ENCODE measurements at places on chromosomes 7 and 10. TPM values are rescaled to one million over a fixed set of nuclear protein-coding genes. Genes with fewer than 3 reads are reported as not detected.

The PON1 gene
- not detected for polyA plus RNA-seq

GRCh38 chr10:129836253-129836652 lies 127.8 kb downstream of the EBF3 start:
- no peak for DNase-seq
- no peaks in the 10 kb centered on the region for H3K36me3 ChIP-seq
- H3K27ac ChIP-seq, result no peak overlapping the region
- no peak overlapping the region for H3K4me3 ChIP-seq
- no peaks in the 10 kb centered on the region for H3K27me3 ChIP-seq
- H3K4me1 ChIP-seq, result no peaks in the 10 kb centered on the region

The NUTM2B gene
- not detected for polyA plus RNA-seq

The SCIN gene
- polyA plus RNA-seq, result not detected

The TWIST1 gene
- not detected for polyA plus RNA-seq

The POM121L12 gene
- not detected for polyA plus RNA-seq

GRCh38 chr10:61882621-61883370 lies 18.7 kb upstream of the ARID5B start:
- H3K4me3 ChIP-seq, result no peak overlapping the region
- no peak for DNase-seq
- no peaks in the 10 kb centered on the region for H3K36me3 ChIP-seq
- H3K27ac ChIP-seq, result no peak overlapping the region
- no peaks in the 10 kb centered on the region for H3K4me1 ChIP-seq
- H3K27me3 ChIP-seq, result no peaks in the 10 kb centered on the region

DNA sequence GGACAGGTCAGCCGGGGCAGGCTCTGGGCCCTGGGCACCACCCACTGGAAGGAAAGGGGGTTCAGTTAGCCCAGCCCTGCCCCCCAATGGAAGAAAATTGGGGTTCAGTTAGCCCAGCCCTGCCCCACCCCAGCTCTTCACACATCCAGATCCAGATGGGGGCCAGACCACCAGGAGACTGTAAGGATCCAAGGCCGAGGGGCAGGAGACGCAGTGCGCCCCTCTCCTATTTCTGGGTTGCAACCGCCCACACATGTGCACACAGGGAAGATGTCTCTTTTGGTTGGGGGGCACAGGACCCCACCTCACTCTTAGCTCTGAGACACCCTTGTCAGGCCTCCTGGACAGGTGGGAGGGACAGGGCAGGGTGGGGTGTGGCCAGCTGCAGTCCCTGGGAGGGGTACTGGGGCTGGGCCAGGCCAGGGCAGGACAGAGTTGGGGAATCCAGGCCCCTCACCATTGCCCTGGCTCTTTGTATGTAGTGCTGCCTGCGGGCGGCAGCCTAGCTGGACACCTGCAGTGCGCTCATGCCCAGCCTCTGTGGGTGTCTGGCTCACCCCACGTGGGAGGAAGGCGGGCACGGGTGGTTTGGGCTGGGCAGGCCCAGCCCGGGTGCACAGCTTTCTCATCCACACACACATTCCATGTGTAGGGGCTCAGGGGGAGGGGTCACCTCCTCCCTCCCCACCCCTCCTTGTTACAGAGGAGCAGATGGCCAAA lies 141.2 kb downstream of the LHPP start:
- H3K4me1 ChIP-seq, result no peaks in the 10 kb centered on the region
- no peak overlapping the region for H3K27ac ChIP-seq
- peak; percentile 41 for DNase-seq
- no peak overlapping the region for H3K4me3 ChIP-seq
- H3K36me3 ChIP-seq, result no peaks in the 10 kb centered on the region
- no peaks in the 10 kb centered on the region for H3K27me3 ChIP-seq

GRCh38 chr7:135224027-135224426 lies 9.6 kb upstream of the STRA8 start:
- no peaks in the 10 kb centered on the region for H3K4me1 ChIP-seq
- no peaks in the 10 kb centered on the region for H3K36me3 ChIP-seq
- H3K4me3 ChIP-seq, result no peak overlapping the region
- H3K27me3 ChIP-seq, result no peaks in the 10 kb centered on the region

GRCh38 chr7:44449584-44449928 lies 40.9 kb downstream of the NUDCD3 start:
- H3K27ac ChIP-seq, result no peak overlapping the region
- H3K4me1 ChIP-seq, result peaks cover 11% of the 10 kb centered on the region
- DNase-seq, result no peak
- no peak overlapping the region for H3K4me3 ChIP-seq

GRCh38 chr10:70169649-70170364 lies 507 bp downstream of the SAR1A start:
- H3K36me3 ChIP-seq, result peaks cover 13% of the 10 kb centered on the region
- no peak for DNase-seq
- H3K4me3 ChIP-seq, result peak overlapping the region; percentile 78
- peaks cover 62% of the 10 kb centered on the region for H3K4me1 ChIP-seq

GRCh38 chr7:36659172-36659516 lies 65.2 kb downstream of the AOAH start:
- H3K27me3 ChIP-seq, result no peaks in the 10 kb centered on the region
- no peak for DNase-seq
- H3K4me1 ChIP-seq, result peaks cover 6% of the 10 kb centered on the region
- H3K27ac ChIP-seq, result no peak overlapping the region

DNA sequence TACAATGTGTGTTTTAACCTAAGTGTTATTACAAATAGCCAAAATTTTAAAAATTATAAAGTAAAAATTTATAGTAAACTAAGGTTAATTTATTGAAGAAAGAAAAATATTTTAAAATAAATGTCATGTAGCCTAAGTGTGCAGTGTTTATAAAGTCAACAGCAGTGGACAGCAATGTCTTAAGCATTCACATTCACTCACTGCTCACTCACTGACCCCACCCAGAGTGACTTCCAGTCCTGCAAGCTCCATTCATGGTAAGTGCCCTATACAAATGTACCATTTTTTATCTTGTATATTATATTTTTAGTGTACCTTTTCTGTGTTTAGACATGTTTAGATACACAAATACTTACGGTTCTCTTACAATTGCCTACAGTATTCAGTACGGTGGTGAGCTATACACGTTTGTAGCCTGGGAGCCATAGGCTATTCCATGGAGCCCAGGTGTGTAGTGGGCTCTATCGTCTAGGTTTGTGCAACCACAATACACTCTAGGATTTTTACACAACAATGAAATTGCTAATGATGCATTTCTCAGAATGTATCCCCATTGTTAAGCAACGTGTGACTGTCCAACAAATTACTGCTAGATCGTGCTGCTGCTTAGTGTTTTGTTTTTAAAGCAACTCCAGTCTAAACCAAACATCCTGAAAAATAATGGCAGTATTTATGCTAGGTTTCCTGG lies 108.9 kb upstream of the NAMPT start:
- H3K4me3 ChIP-seq, result no peak overlapping the region
- H3K4me1 ChIP-seq, result no peaks in the 10 kb centered on the region
- no peak for DNase-seq
- no peaks in the 10 kb centered on the region for H3K27me3 ChIP-seq
- no peak overlapping the region for H3K27ac ChIP-seq

DNA sequence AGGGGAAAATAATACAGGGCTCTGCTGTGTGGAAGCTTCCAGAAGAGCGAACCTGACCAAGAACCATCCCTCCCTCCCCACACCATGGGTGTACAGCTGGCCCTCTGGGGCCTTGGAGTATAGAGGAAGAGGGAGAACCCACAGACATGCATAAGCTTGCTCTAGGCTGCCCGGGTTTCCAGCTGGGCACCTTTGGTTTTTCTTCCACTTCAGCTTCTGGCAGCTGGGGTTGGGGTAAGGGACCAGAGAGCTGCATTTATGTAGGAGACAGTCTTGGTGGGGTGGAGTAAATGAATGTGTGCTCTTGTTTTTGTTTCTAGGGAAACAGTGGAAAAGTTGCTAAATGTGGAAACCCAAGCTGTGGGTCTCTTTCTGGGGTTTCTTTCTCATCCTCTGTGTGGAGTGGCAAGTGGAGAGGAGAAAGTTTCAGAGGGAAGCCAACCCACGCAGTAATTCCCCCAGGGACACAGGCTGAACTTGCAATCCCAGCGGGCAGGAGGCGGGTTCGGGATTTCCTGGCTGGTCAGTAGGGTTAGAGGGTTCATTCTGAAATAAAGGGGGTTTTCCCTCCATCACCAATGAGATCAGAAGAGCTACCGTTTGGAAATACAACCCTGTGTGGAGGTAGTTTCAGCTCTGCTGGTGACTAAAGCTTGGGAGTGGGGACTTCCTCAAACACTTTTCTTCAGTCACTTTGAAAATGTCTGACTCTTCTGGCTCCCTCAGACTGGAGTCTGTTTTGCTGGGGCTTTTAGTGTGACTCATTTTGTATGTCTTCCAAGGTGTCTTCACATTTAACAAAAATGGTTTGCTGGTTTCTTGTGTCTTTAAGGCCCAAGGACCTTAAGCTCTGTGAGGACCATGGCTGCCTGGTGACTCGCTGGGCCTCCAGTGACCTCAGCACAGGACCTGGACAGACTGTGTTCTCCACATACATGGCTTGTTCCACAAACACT lies 22.2 kb upstream of the SRGN start:
- peaks cover 14% of the 10 kb centered on the region for H3K4me1 ChIP-seq
- H3K27ac ChIP-seq, result no peak overlapping the region
- no peaks in the 10 kb centered on the region for H3K36me3 ChIP-seq
- no peak overlapping the region for H3K4me3 ChIP-seq
- no peak for DNase-seq

The TMEM209 gene
- polyA plus RNA-seq, result 43.1 TPM

- H3K36me3 ChIP-seq, result no peaks in the 10 kb centered on the region
- peaks cover 18% of the 10 kb centered on the region for H3K4me1 ChIP-seq
- H3K27me3 ChIP-seq, result no peaks in the 10 kb centered on the region
- peak; percentile 89 for DNase-seq
- peak within 1 kb of the TSS; percentile 79 for H3K27ac ChIP-seq
- peak within 1 kb of the TSS; percentile 89 for H3K4me3 ChIP-seq
These were observed at the start of gene GOT1 for GRCh38 chr10:99430451-99431189. Gene GOT1 (minus strand): TSS chr10:99430624. CDS start chr10:99430565, 59 bp downstream.

The AKR1D1 gene
- polyA plus RNA-seq, result not detected

The NUTM2A gene
- not detected for polyA plus RNA-seq

GRCh38 chr10:103872137-103872931 lies 17.0 kb upstream of the SH3PXD2A start:
- H3K4me3 ChIP-seq, result no peak overlapping the region
- no peak overlapping the region for H3K27ac ChIP-seq
- DNase-seq, result no peak
- H3K36me3 ChIP-seq, result peaks cover under 1% of the 10 kb centered on the region
- H3K4me1 ChIP-seq, result no peaks in the 10 kb centered on the region

- H3K27me3 ChIP-seq, result no peaks in the 10 kb centered on the region
- H3K27ac ChIP-seq, result no peak overlapping the region
- no peak overlapping the region for H3K4me3 ChIP-seq
- peaks cover 50% of the 10 kb centered on the region for H3K36me3 ChIP-seq
These were observed 60.2 kb downstream of the MKI67 start for GRCh38 chr10:128065881-128066534.

- DNase-seq, result peak; percentile 58
- peak overlapping the region; percentile 89 for H3K27ac ChIP-seq
- H3K4me1 ChIP-seq, result peaks cover 31% of the 10 kb centered on the region
- H3K4me3 ChIP-seq, result peak overlapping the region; percentile 99
These were observed 27.1 kb downstream of the TNRC18 start for GRCh38 chr7:5396542-5396941.

The CNTNAP2 gene
- polyA plus RNA-seq, result not detected

GRCh38 chr10:72171175-72171630 lies 44.6 kb upstream of the ANAPC16 start:
- H3K27me3 ChIP-seq, result no peaks in the 10 kb centered on the region
- H3K4me1 ChIP-seq, result no peaks in the 10 kb centered on the region
- DNase-seq, result no peak
- no peak overlapping the region for H3K27ac ChIP-seq
- H3K4me3 ChIP-seq, result no peak overlapping the region

Data from CD8-positive, alpha-beta memory T cell (primary cell).